ENCODE measurements at places on chromosomes 13 and 19. TPM values are rescaled to one million over a fixed set of nuclear protein-coding genes. Genes with fewer than 3 reads are reported as not detected.

SCAF1 gene
- 8.2 TPM for total RNA-seq

OR7A5 gene
- total RNA-seq, result not detected

LRRC8E gene
- total RNA-seq, result 6.3 TPM

KLK11 gene
- total RNA-seq, result not detected

CYP2A6 gene
- total RNA-seq, result not detected

ZNF729 gene
- total RNA-seq, result not detected

PCDH9 gene
- total RNA-seq, result 3.6 TPM

DCLK1 gene
- total RNA-seq, result 1.8 TPM

ELSPBP1 gene
- total RNA-seq, result not detected

ZNF738 gene
- total RNA-seq, result 2.4 TPM

SLC6A16 gene
- total RNA-seq, result not detected

LPAR6 gene
- total RNA-seq, result 7.3 TPM

ZNF99 gene
- total RNA-seq, result not detected

TEX29 gene
- total RNA-seq, result 0.09 TPM

GAPDHS gene
- total RNA-seq, result not detected

Data from smooth muscle cell of bladder (primary cell).